ENCODE measurements at places on chromosomes 11 and 22.

DNA sequence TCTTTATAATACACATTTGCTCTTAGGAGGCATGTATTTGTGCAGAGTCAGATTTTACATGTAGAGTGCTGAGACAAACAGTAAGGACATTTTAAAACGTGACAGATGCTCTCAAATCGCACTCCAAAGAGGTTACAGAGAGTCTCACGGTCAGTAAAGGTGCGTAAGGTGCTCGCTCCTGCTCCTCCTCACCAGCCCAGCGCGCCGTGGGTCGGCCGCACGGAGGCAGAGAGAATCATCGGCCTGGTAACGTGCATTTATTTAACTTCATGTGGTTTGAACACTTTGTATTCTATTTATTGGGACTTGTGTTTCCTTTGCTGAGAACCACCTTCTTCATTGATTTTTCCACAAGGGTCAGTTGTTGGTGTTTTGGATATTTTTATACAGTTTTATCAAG lies 900.1 kb downstream of the BRD1 start:
- DNase-seq, result no peak

DNA sequence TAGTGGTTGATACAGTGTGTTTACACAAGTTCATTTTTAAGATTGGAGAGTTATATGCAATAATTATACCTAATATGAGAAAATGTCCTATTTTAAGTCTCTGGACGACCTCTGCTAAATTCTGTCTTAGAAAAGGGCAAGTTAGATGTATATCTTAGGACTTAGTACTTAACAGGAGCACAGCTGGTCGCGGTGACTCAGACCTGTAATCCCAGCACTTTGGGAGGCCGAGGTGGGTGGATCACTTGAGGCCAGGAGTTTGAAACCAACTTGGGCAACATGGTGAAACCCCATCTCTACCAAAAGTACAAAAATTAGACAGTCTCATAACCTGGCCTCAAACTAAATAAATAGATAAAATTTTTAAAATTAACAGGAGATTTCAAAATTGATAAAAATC lies 27.2 kb downstream of the BSX start:
- no peak for DNase-seq

DNA sequence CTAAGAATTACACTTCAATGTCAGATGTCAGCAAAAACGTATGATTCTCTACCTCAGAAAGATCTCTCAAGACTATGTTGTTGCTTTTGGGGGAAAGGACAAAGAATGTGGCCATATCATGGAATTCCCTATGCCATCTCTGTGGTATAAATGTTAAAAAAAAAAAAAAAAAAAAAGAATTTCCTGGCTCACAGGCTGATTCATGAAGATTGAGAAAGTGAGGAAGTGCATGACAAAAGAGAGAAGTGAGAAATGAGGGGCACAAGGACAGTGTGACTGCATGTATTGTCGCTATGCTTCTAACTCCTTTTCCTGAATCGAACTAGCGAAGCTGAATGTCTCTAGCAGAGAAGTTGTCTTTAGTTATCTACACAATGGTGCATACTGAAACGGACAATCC lies 80.6 kb upstream of the CARD18 start:
- DNase-seq, result peak; percentile 69

GRCh38 chr11:115922876-115923275 lies 418.7 kb upstream of the CADM1 start:
- no peak for DNase-seq

GRCh38 chr11:24312464-24313238 lies 184.2 kb upstream of the LUZP2 start:
- peak; percentile 53 for DNase-seq

DNA sequence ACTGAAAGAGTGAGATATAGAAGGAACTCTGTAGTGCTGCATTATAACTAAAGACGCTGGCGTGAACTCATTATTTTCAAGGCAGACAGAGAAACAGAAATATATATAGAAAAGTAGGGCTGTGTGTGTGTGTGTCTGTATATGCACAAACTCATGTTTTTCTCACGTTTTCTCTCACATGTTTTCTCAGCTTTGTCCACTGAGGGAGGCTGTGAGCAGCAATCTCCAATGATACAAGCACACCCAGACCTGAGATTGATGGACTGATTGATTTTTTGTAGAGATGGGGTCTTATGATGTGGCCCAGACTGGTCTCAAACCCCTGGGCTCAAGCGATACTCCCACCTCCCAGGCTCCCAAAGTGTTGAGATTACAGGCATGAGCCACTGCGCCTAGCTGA lies 122.5 kb downstream of the SERGEF start:
- DNase-seq, result no peak
